Activated CD8-positive, alpha-beta memory T cell treated with anti-CD3 and anti-CD28 coated beads for 1 hour (primary cell): ENCODE measurements at places on chromosomes 6 and 20.
A peak's percentile ranks its signal among the peaks of the same experiment; 100 is the strongest.

GRCh38 chr6:32908897-32909296 is 31.9 kb downstream of the HLA-DMB start:
- DNase-seq: no peak

DNA sequence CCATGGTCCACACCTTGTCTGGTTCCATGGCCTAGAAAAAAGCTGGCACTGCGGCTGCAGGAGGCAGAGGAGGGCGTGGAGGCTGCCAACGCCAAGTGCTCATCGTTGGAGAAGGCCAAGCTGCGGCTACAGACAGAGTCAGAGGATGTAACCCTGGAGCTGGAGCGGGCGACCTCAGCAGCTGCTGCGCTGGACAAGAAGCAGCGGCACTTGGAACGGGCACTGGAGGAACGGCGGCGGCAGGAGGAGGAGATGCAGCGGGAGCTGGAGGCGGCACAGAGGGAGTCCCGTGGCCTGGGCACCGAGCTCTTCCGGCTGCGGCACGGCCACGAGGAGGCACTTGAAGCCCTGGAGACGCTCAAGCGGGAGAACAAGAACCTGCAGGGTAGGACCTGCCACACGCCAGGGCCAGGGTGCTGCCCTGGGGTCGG is 43.4 kb downstream of the MYH7B start:
- no peak for DNase-seq

DNA sequence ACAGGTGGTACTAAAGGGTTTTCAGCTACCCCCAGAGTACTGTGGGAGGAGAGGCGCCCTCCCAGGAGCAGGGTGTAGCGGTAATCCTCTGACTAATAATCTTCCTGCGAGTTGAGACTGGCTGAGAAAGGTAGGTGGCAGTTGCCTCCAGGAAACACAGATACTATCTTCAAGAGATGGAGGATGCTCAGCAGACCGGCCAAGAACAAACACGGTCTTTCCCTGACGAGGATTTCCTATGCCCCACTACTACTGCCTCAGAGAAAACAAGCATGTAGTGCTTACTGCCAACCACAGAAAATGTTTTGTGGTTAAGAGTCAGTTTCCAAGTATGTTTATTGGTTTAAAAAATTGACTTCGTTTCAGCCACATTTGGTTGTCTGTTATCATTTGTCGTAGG is 26.8 kb downstream of the C6orf89 start:
- DNase-seq: peak; percentile 11

DNA sequence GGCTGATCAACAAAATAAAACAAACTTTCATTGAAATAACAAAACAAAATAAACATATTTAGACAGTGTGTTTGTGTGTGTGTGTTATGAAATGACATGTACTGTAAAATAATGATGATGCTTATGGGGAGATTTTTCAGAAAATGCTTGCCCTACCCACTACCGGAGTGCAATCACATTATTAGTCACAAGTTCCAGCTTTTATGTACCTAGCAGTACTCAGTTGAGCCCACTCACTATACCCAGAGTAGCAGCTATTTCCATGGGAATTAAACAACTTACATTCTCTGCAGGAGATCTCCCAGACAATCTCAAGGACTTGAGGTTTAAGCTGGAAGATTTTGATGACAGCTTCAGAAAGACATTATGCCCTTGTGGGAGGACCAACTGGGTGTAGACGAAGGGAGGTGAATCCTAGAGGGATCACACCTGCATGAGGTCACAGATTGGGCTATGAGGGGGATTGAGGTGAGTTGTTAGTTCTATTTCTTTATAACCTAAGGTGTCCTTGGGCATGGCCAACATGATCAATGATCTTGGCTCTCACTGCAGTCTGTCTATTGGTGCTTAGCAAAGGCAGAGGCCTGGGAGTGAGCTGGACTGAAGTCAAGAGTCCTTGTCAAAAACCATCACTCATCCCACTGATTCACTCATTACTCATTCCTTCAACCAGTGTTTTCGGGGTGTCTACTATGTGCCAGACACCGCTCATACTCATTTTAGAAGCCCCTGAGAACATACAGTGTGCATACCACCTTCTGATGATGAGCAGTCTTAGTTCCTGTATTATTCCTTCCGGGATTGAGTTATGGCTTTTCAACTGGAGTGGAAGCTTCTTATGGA is 6.7 kb upstream of the CLIC5 start:
- no peak for DNase-seq
